KG1 (cell line): ENCODE measurements at places on chromosomes 2 and 18.
A peak's percentile ranks its signal among the peaks of the same experiment; 100 is the strongest.

DNA sequence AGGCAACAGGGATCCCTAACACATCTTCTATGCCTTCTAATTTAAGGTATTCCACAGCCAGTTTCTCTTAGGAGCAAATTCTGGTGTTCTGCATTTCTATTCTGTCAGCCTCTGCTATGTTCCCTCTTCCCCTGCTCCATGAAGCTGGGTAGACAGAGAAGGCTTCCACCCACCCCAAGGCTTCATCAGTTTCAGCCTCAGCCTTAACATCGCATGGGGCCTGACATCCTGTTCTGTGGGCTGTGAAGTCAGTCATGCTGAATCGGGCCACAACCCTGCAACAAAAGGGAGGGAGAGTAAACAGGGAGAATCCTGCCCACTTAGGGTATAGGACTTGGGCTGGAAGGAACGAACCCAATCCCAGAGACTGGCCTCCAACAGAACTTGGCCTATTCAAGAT, 70.6 kb upstream of the PPM1B start:
- no peak for DNase-seq

- no peak for DNase-seq
These were observed 325.8 kb downstream of the CCDC178 start for GRCh38 chr18:33114749-33115148.

DNA sequence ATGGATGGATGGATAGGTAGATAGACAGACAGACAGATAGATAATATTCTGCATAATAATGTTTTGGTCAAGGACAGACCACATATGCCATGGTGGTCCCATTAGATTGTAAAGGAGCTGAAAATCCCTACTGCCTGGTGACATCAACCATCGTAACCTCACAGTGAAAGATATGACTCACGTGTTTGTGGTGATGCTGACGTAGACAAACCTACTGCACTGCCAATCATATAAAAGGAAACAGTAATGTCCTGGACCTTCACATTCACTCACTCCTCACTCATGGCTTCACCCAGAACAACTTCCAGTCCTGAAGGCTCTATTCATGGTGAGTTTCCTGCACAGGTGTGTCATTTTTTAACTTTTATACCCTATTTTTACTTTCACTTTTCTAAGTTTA, 202.9 kb upstream of the TPO start:
- DNase-seq: no peak

- DNase-seq: no peak
These were observed 208.4 kb downstream of the MYCN start for GRCh38 chr2:16148632-16149348.

GRCh38 chr2:107502539-107502938, 324.2 kb upstream of the RGPD4 start:
- no peak for DNase-seq

DNA sequence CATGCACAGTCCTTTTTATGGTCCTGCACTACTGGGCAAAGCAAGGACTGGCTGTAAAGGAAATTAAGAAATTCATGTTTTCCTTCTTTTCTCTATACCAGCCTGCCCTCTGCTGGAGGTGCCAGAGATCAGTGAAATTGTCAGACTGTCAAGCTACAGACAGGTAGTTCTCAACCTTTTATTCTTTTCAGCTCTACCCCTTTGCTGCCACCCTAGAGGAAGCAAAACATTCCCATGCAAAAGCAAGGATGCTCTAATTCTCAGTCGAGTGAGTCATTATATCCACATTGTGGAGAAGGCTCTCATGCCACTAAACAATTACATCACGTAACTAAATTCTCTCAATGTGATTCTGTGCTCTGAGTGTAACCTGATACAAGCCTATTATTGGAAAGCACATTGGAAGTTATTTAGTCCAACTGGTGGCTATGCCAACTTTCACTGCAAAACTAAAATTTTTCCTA, 25.0 kb upstream of the RAPGEF4 start:
- DNase-seq: no peak

- DNase-seq: peak; percentile 31
These were observed 50.0 kb downstream of the RBBP8 start for GRCh38 chr18:22983175-22983574.

- DNase-seq: no peak
These were observed 78.3 kb downstream of the SMAD4 start for GRCh38 chr18:51108330-51108729.

GRCh38 chr18:34038086-34038485, 186.6 kb downstream of the NOL4 start:
- no peak for DNase-seq

- DNase-seq: no peak
These were observed 14.8 kb upstream of the MLPH start for GRCh38 chr2:237472187-237472712.

DNA sequence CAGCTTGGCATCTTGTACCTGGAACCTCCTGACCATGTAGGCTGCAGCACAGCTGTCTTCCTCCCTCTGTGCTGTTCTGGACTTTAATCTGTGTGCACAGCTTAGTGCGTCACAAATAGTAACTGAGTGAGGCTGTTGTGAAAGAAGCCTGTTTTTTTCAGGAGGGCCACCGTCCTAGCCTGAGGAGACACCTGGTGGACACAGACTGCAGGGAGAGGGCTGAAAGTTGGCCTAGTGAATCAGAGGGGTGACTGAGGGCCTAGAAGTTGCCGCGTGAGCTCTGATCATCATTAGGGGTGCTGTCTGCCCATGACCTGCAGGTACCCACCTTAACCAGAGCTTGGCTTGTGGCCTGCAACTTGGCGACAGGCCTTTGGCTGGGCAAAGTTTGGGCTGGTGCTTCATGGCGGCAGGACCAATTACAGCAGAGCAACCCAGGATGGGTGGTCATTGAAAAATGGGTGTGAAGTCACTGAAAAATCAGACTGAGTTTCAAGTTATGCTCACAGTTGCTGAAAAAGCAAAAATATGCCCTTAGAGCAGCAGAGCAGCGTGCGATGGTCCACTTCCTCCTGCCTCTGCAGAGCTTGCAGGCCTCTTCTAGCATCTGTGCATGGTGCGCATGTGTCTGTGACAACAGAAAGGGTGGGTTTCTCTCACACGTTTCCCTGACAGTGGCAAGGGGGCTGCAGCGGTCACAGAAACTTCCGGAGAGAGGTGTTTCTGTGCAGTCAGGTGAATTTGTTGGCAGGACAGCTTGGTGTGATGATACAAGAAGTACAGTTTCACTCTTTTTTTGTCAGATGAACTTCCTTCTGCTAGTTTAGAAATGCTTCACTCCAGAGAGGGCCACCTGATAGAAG, 9.6 kb downstream of the GDF7 start:
- DNase-seq: no peak

- no peak for DNase-seq
These were observed 2.4 kb downstream of the FHL2 start for GRCh38 chr2:105396254-105397024.

DNA sequence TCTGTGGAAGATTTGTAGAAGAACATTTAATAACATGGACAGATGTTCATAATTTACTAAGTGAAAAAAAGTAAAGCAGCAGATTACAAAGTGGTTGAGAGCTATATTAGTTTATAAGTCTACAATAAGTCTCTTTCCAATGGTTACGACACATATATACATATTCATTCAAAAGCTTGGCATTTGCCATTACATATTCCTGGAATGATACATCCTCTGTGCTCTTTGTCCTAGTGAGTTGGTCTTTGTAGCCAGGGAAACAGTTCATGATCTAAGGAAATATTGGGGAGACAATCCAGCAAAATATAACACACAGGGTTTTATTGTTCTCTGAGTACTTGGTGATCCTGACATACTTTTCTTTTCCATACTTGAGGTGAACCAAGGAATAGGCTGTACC, 32.5 kb upstream of the SOS1 start:
- DNase-seq: no peak

GRCh38 chr18:7766346-7766745, 199.2 kb downstream of the PTPRM start:
- DNase-seq: no peak

GRCh38 chr2:192087398-192087958, 107.3 kb downstream of the TMEFF2 start:
- DNase-seq: no peak
